GM12878 (cell line): ENCODE measurements at places on chromosomes 3 and 15.

GRCh38 chr3:139564294-139564861 is 24.8 kb upstream of the RBP1 start:
- no peak for DNase-seq

- DNase-seq: no peak
These were observed 73.3 kb upstream of the ATP13A5 start for GRCh38 chr3:193451902-193452301.

DNA sequence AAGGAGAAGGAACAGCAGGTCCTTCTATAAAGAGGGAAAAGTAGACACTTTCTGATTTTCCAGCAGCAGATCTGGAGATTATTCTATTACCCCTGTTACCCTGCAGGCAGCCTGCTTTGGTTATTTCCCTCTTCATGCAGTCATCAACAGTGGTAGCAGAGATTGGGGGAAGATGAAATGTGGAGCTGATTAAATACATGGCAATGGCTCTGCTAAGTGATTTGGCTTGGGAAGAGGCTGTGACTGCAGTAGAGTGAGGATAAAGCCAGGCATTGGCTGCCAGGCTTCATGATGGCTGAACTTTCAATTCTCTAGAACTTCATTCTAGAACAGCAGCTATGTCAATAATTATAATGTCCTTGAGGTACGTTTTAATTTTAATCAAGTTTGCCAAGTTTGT is 29.1 kb downstream of the PTX3 start:
- DNase-seq: no peak

DNA sequence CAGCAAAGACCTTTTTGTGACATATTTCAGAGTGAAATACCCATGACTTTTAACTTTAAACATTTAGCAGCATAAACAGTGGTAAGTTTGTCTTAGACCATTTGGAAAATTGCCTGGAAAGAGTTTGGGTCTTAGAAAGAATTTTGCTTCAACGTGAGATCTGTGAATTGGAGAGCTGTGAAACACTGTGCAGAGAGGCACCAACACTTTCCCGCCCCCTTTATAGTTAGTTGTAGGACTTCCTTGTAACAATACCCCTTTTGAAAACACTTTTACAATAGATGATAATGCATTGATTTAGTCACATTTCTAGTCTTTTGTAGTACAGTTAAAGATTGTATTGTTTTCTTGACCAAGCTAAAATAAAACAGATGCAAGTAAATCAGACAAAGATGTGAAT is 43.5 kb upstream of the MBNL1 start:
- no peak for DNase-seq

DNA sequence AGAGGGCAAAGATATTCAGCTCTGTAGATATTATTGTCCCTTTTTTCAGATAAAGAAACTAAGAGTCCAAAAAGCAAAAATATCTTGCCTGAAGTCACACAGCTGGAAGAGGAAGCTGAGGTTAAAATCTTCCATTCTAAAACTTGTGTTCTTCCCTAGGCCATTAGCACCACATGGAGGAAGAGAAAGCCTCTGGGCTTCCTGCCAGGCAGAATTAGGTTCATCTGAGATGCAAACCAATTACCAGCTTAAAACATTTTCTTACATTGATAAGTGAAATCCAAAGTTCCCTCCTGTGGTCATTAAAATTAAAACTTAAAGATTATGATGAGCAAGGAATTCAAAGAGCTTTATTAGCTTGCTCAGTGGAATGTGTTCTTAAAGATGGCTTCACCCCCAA is 235.3 kb upstream of the SETMAR start:
- no peak for DNase-seq

DNA sequence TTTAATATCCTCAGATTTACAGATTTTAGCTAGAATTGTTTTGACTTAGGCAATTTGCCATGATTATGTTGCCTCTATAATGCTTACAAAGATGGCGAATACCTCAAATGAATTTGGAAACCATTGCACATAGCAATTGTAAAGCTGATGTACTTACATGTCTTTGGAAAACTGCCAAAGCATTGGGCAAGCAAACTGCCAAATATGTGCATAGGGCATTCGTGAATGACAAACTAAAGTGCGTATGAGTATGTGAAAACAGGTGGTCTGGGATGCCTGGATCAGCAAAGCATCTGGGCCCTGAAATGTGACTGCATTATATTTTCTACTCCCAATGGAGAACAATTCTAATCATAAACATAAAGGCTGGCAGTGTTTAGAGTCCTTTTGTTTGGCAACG is 445.3 kb upstream of the ROBO1 start:
- DNase-seq: no peak
